ENCODE measurements at places on chromosomes 5 and 9.

GRCh38 chr9:110546411-110546871, 33.1 kb downstream of the SVEP1 start:
- H3K36me3 ChIP-seq: no peaks in the 10 kb centered on the region
- no peaks in the 10 kb centered on the region for H3K4me1 ChIP-seq
- H3K27me3 ChIP-seq: no peaks in the 10 kb centered on the region
- no peak overlapping the region for H3K4me3 ChIP-seq

DNA sequence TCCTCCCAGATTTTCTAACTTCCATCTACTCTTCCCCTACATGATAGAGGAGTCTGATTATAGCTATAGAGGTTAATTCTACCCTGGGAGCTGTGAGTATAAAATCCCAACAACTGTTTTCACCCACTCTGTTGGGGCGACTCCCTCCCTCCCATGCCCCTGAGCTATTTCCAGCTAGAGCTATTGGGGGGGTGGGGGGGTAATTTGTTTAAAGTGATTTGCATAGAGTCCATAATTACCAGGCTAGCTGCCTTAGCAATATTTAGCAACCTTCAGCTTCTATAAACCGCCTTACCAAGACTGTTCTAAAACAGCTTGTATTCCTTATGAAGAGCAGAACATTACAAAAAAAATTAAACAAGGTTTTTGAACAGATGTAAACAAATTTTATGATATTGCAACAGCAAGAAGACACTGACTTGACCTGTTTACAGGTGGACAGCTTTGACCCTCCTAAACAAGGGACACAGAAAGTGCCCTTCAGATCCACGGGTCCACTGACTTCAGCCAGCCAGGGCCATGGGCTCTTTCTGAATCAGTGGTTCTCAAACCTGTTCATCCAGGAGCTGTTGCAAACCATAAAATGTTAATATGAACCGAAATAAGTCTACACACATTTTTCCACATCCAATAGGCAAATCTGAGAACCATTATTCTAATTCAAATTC, 98.2 kb downstream of the OTULIN start:
- no peak overlapping the region for H3K27ac ChIP-seq
- no peaks in the 10 kb centered on the region for H3K27me3 ChIP-seq
- no peak overlapping the region for H3K4me3 ChIP-seq
- DNase-seq: no peak

DNA sequence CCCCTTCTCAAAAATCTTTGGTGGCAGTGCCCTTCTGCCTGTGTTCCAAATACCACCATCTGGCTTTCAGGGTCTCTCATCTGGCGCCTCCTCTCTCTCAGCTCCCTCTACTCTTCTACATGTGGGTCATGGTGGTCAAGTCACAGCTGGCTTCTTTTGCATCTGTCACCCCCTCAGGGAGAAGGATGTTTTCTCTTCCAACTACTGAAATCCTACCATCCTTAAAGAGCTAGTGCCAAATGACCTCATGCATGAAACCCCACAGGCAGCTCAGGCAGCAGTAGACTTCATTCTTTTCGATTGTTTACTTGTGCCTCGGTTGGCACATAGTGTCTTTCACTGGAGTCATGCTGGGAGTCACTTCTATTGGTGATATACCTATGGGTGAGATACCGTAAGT, 219.2 kb downstream of the DCP2 start:
- DNase-seq: no peak
- no peaks in the 10 kb centered on the region for H3K27me3 ChIP-seq
- no peaks in the 10 kb centered on the region for H3K36me3 ChIP-seq

DNA sequence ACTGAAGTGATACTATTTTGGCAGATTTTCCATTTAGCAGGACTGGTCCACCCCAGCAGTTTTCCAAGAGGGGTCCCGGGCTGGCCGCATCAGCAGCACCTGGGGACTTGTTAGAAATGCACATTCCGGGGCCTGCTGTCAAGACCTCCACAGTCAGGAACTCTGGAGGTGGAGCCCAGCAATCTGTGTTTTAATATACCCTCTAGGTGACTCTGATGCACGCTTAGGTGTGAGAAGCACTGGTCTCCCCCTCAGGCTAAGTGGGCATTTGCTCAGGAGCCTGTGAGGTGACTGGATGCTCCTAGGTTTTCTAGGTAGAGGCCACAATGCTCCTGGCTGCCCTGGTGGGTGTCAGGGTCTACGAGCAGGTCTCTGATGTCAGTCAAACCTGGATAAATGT, 81.7 kb downstream of the DCP2 start:
- H3K36me3 ChIP-seq: no peaks in the 10 kb centered on the region
- no peak overlapping the region for H3K4me3 ChIP-seq
- peaks cover 52% of the 10 kb centered on the region for H3K4me1 ChIP-seq
- no peaks in the 10 kb centered on the region for H3K27me3 ChIP-seq
- DNase-seq: no peak
- H3K27ac ChIP-seq: no peak overlapping the region

DNA sequence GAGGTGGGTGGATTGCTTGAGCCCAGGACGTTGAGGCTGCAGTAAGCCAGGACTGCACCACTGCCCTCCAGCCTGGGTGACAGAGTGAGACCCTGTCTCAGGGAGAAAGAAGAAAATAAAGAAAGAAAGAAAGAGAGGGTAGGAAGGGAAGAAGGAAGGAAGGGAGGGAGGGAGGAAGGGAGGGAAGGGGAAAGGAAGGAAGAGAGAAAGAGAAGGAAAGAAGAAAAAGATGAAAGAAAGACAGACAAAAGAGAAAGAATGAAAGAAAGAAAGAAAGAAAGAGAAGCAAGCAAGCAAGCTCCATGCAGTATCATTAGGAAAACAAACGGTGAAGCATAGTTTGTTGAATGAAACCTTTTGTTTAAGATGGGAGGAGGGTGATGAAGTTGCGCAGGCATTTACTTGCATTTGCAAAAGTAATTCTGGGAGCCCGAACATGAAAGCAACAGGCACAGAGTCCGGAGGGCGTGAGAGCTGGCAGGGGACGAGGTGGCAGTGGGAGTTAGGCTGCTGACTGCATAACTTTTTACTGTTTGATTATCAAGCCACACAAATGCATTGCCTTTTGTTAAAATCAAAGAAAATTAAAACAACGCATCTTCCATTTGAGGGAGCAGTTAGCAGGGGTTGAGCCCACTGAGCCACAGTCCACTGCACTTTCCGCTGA, 26.0 kb upstream of the CEP72 start:
- no peak overlapping the region for H3K27ac ChIP-seq
- no peaks in the 10 kb centered on the region for H3K4me1 ChIP-seq
- no peaks in the 10 kb centered on the region for H3K36me3 ChIP-seq
- H3K27me3 ChIP-seq: peaks cover 49% of the 10 kb centered on the region
- no peak for DNase-seq

- no peak overlapping the region for H3K4me3 ChIP-seq
- H3K27ac ChIP-seq: no peak overlapping the region
- H3K4me1 ChIP-seq: no peaks in the 10 kb centered on the region
- H3K27me3 ChIP-seq: peaks cover 18% of the 10 kb centered on the region
- H3K36me3 ChIP-seq: no peaks in the 10 kb centered on the region
Observed at GRCh38 chr5:168307925-168308584, 16.6 kb downstream of the WWC1 start.

DNA sequence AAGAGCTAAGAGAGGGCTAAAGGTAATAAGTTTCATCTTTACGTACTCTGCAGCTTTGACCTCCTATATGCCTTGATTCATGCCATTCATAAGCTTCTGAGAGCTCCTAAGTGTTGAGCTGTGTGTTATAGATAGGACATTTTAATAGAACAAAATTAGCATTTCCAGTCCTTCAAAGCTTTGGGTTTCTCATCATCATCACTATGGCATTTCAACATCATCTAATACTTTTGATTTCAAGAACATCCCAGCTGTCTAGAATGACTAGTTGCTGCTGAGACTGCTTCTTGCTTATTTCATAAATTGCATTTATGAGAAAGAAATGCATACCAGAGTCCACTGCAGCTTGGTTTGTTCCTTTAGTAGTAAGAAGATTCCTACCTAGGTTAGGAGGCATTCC, 201.7 kb downstream of the SGCD start:
- H3K36me3 ChIP-seq: no peaks in the 10 kb centered on the region
- no peak overlapping the region for H3K27ac ChIP-seq
- no peak overlapping the region for H3K4me3 ChIP-seq
- H3K27me3 ChIP-seq: no peaks in the 10 kb centered on the region

GRCh38 chr5:67281874-67282273, 85.3 kb upstream of the CD180 start:
- no peak overlapping the region for H3K27ac ChIP-seq
- DNase-seq: no peak
- H3K36me3 ChIP-seq: peaks cover 22% of the 10 kb centered on the region
- H3K4me1 ChIP-seq: peaks cover 5% of the 10 kb centered on the region
- peaks cover 6% of the 10 kb centered on the region for H3K27me3 ChIP-seq

DNA sequence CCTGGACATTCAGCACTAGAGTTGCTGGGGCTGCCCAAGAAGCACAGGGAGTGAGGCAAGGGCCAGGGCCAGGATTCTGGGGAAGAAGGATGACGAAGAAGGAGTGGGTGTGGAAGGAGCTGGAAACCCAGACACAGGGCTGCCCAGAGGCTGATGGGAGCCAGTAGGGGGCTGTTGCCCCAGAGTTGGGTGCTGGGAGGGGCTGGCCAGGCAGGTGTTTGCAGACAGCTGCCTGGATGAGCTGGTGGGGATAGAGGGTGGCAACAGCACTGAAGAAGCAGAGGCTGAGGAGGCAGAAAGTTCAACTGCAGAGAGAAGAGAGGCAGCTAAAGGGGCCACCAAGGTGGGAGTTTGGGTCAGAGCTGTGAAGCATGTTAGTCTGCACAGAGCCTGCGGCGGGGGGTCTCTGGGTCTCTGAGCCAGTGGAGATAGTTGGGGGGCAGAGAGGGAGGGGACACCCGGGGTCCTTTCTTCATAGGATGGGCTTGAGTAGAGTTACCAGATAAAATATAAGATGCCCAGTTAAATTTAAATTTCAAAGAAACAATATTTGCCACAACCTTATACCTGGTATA, 2.5 kb upstream of the AQP7 start:
- no peak for DNase-seq
- no peak overlapping the region for H3K4me3 ChIP-seq
- no peaks in the 10 kb centered on the region for H3K36me3 ChIP-seq

DNA sequence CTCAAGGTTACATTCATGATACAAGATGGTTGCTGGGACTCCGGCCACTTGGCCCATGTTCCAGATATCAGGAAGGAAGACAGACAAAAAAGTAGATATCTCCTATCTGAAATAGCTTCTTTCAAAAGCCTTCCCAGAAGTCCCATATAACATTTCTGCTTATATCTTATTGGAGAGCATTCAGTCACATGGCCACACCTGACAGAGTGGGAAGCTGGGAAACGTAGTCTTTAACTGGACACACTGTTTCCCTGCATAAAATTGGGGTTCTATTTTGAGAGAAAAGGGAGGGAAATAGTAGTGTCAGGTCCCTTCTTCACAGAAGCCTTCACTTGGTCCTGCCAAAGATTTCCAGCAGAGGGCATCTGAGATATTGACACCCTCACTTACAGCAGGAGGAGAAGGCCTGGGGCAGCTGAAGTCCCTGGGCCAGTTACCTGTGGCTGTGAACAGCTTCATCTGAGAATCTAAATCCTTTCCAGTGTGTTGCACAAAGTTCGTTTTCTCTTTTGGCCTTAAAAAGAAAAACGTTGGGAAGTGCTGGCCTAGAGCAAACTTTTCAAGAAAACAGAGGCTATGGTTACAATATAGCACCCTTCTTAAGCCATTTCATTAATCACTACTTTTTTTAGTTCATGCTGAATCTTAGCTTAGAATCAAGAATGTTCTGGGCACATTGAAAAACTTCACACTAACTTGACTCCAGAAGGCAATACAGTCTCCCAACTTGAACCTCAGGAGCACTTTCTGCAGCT, 33.5 kb downstream of the SPEF2 start:
- no peak overlapping the region for H3K4me3 ChIP-seq
- no peaks in the 10 kb centered on the region for H3K36me3 ChIP-seq
- H3K27ac ChIP-seq: peak overlapping the region; percentile 26
- H3K27me3 ChIP-seq: no peaks in the 10 kb centered on the region
- no peaks in the 10 kb centered on the region for H3K4me1 ChIP-seq

- no peak for DNase-seq
- no peaks in the 10 kb centered on the region for H3K4me1 ChIP-seq
- no peaks in the 10 kb centered on the region for H3K36me3 ChIP-seq
- H3K27me3 ChIP-seq: no peaks in the 10 kb centered on the region
Observed at GRCh38 chr5:72600391-72600981, 93.3 kb upstream of the ZNF366 start.

DNA sequence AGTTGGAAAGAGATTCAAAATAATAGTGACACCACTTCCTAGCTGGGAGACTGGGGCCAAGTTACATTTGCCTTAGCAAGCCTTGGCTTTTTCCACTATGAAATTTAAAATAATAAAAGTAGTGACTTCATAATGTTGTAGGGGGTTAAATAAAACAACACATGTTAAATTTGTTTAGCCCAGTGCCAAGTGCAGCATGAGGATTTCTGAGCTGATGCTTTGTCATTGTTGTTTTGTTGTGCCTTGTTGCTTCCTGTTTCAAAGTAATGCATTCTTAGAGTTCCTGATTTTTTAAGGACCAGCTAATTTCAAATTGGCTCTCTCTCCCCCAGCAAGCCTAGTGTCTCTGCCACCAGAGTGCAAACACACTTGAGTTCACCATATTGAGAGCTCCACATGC, 270.7 kb upstream of the PAPPA start:
- H3K36me3 ChIP-seq: no peaks in the 10 kb centered on the region
- no peak for DNase-seq
- H3K4me1 ChIP-seq: no peaks in the 10 kb centered on the region
- H3K27me3 ChIP-seq: no peaks in the 10 kb centered on the region
- no peak overlapping the region for H3K27ac ChIP-seq

DNA sequence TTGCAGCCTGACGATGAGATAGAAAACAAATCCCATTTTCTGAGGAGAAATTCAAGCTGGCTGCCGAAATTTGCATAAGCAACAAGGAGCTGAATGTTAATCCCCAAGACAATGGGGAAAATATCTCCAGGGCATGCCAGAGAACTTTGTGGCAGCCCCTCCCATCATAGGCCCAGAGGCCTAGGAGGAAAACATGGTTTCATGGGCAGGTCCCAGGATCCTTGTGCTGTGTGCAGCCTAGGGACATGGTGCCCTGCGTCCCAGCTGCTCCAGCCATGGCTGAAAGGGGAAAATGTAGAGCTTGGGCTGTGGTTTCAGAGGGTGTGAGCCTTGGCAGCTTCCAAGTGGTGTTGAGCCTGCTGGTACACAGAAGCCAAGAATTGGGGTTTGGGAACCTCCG, 48.8 kb upstream of the MAN2A1 start:
- H3K4me3 ChIP-seq: no peak overlapping the region
- H3K4me1 ChIP-seq: no peaks in the 10 kb centered on the region
- DNase-seq: no peak
- H3K36me3 ChIP-seq: no peaks in the 10 kb centered on the region
- no peaks in the 10 kb centered on the region for H3K27me3 ChIP-seq
- no peak overlapping the region for H3K27ac ChIP-seq

- H3K4me3 ChIP-seq: no peak overlapping the region
- H3K27me3 ChIP-seq: no peaks in the 10 kb centered on the region
- no peaks in the 10 kb centered on the region for H3K36me3 ChIP-seq
- no peaks in the 10 kb centered on the region for H3K4me1 ChIP-seq
Observed at GRCh38 chr9:13787234-13787833, 507.8 kb upstream of the MPDZ start.
